ENCODE measurements at places on chromosomes 5 and 9. TPM values are rescaled to one million over a fixed set of nuclear protein-coding genes. Genes with fewer than 3 reads are reported as not detected.

GRCh38 chr5:151056379-151057325, 24.2 kb downstream of the TNIP1 start:
- no peak for DNase-seq

DNA sequence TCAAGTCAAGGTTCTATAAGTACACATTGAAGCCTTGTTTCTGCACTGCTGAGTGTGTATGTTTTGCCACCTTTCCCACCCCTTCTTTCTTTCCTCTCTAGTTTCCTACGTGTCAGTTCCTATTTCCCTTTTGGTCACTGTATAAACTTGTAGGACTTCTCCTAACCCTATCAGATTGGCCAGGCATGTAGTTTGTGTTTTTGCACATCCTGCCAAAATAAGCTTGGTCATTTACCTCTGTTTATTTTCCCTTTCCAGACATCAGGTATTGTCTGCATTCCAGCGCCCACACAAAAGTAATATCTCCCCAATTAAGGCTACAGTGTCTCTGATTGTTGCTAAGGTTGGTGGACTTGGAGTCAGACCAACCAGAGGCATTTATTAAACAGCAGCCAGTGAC, 252.9 kb upstream of the MPDZ start:
- no peak for DNase-seq

PCDHGA12 gene
- total RNA-seq = not detected

DNA sequence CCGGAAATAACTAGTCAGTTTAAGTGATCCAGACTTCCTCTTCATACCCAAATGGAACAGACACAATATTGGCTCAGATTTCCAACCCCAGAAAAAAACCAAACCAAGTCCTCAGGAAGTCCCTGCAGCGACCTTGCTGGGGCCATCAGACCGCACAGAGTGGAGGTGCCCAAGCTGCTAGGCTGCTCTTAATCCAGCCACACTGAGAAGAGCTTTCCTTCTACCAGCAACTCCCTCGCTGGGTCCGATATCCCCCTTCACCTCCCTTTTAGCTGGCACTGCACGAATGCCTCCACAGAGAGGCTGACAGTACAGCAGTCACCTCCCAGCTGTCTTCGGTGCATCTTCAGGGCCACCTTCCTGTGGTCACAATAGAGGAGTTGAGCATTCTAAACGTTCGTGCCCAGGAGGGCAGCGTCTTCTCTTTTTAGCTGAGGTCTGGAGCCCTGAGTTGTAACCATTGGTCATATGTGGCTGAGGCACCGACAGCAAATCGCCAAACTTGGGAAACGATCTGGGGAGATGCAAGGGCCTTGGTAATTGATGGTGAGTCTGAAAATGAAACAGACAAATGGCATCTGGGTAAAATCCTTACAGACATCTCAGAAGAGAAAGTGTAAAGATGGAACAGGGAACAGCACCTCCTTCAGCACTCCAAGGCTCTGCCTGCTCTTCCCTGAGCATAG, 5.7 kb downstream of the NAIF1 start:
- peak; percentile 50 for DNase-seq

LOX gene
- not detected for total RNA-seq

DNA sequence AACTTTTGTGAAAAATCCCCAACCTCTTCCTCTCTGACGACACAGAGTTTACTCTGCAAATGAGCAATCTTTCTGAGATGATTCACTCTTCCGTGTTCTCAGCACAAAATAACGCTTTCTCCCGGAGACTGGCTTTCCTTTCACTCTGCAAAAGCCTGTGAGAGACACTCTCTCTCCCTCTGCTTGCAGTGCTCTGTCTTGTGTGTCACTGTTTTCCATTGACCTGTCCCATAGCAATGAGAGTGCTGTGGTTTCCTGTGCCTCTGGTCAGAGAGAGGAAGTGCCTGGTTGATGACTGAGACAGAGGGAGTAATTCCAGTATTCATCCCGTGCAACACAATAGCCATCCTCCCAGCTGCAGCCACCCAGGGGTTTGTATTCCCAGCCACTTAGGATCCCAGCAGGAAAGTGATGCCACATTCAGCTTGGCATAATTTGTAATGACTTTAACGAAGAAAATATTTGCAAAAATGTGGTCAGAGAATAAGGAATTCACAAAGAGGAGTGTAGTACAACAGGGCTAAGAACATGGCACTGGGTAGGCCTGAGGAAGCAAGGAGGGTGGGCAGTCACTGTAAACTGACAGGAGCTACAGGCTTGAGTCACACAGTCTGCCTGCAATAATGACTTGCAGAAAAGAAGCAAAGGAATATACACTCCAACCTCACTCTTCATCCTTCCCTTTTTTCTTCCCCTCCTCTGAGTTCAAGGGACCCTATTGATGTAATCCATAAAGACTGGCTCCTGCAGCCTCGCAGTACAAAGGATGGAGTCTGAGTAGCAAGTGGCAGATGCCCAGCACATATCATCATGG, 463.5 kb upstream of the RGMB start:
- peak; percentile 46 for DNase-seq

IRGM gene
- 3.8 TPM for total RNA-seq

CBY3 gene
- 0.59 TPM for total RNA-seq

DNA sequence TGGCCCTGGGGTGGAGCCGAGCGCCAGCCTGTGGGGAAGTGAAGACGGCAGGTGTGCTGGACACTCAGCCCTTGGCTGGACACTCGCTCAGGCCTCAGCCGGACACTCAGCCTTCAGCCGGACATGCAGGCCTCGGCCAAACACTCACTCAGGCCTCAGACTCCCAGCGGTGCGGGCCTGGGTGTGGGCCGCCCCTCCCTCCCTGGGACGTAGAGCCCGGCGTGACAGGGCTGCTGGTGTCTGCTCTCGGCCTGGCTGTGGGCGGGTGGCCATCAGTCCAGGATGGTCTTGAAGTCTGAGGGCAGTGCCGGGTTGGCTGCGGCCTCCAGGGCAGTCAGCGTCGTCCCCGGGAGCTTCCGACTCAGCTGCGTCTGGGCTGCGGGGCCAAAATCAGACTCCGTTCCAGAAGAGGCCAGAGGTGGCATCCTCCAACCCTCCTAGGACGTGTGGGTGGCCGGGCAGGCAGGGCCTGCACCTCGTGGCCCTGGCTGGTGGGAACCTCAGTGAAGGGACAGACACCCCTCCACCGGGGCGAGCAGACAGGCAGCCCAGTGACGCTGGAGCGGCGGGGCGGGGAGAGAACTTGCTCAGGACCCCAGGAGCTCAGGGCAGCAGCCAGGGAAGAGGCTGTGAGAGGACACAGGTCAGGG, 28.4 kb downstream of the SLC6A18 start:
- no peak for DNase-seq

GRCh38 chr5:96459313-96460121, 26.5 kb upstream of the PCSK1 start:
- no peak for DNase-seq

DNA sequence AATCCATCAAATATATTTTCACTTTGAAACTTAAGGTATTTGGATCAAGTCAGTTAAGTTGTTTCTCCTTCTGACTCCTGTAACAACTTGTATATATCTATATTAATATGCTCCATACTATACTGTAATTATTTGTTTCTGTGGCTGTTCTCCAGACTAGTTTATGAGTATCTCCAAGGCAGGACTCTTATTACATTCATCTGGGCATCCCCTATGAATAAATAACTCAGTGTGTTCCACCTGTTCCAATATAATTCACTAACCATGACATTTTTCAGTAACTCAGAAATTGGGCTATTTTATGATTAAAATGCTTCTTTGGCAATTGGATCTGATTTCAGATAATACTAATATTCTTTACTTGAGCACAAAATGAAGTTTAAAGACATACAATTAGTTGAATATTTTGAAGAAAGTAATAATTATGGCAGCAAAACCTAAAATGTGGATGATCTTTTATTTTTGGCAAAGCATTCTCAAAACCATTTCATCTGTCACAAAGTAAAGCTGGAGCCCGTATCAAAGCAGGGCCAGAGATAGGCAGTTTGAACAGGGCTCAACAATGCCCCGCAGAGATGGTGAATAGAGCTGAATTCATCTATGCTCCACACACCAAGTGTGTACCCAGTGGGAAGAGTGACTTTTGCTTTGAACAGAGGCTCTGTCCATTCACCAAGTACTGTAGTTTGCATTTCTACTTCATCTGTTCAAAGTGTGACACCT, 314.3 kb downstream of the PDE4D start:
- DNase-seq = no peak

PLPP7 gene
- total RNA-seq = not detected

SVEP1 gene
- not detected for total RNA-seq

- DNase-seq = no peak
Measured at GRCh38 chr9:2150338-2150737, 135.2 kb downstream of the SMARCA2 start.

IFNK gene
- total RNA-seq = not detected

DNA sequence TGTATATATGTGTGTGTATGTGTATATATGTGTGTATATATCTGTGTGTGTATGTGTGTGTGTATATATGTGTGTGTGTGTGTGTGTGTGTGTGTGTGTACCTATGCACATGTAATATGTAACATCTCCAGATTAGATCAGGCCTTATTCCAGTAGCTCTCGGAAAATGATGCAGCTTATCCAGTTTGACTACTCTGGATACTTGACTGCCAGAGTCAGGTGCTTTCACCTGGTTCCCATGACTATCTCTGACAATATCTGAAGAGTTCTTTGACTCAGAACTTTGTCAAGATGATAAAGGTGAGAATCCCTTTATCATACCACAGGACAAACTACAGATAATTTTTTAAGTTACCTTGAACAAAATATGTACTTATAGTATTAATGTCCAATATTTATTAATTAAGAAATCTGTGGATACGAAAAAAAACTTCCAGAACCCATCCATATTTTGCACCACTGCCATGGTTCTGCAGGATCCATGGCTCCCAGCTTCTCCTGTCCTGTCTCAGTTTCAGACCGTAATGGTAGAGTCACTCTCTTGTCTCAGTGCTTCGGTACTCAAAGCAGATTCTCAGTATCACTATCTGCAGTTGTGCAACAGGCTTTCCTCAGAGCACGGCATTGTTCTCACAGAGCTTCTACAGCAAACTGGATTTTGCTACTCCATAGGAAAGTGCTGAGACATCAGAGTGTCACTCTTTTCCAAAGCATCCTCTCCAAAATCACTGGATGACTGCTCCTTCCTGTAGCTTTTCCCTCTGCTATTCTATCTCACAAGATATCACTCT, 164.4 kb upstream of the SLC12A2 start:
- DNase-seq = no peak

DNA sequence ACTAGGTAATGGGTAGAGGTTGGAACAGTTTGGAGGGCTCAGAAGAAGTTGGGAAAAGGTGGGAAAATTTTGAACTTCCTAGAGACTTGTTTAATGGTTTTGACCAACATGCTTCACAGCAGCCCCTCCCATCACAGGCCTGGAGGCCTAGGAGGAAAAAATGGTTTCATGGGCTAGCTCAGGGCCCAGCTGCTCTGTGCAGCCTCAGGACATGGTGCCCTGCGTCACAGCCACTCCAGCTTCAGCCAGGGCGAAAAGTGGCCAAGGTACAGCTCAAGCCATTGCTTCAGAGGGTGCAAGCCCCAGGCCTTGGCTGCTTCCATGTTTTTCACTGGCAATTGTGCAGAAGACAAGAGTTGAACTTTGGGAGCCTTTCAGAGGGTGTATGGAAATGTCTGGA, 453.7 kb downstream of the LRRC70 start:
- no peak for DNase-seq

- DNase-seq = no peak
Measured at GRCh38 chr9:35930521-35930920, 21.2 kb downstream of the SPAAR start.

IER5L gene
- total RNA-seq = 4.9 TPM

Data from activated CD8-positive, alpha-beta memory T cell treated with anti-CD3 and anti-CD28 coated beads, Interleukin-2, amount 10 ng/mL, durations not matched to agents 7 days and 5 days (primary cell).